Activated naive CD4-positive, alpha-beta T cell treated with anti-CD3 and anti-CD28 coated beads, Interleukin-2, amount 50 U/mL, for 72 hours (primary cell): ENCODE measurements at places on chromosomes 2 and 18.

DNA sequence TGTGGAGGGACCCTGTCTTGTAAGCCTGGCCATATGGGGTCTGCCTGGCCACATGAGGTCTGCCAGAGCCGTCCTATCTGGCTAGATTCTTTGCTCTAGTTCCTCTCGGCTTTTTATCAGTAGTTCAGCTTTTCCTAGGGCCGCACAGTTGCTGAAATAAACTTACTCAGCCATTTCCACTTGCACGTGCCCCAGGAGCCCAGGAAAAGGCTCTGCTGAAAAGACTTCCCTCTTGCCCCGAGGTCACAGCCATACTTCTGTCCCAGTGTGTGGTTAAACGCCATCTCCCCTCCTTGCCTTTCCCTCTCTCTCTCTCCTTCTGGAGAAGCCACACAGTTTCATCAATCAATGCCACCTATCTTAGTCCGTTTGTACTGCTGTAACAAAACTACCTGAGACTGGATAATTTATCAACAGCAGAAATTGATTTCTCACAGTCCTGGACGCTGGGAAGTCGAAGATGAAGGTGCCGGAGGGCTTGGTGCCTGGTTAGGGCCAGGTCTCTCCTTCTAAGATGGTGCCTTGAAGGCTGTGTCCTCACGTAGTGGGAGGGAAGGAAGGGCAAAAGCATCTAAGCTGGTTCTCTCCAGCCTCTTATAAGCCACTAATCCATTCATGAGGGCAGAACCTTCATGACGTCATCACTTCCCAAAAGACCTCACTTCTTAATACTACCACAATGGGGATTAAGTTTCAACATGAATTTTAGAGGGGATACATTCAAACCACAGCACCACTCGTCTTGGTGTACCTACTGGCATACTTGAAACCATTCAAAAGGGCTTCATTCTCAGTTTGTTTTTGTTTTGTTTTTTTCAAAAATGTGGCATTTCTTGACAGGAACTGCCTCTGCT, 11.2 kb upstream of the GALM start:
- DNase-seq: no peak

GRCh38 chr2:153043385-153043784, 325.0 kb downstream of the ARL6IP6 start:
- no peak for DNase-seq

GRCh38 chr2:176479961-176480360, 210.7 kb downstream of the MTX2 start:
- no peak for DNase-seq

DNA sequence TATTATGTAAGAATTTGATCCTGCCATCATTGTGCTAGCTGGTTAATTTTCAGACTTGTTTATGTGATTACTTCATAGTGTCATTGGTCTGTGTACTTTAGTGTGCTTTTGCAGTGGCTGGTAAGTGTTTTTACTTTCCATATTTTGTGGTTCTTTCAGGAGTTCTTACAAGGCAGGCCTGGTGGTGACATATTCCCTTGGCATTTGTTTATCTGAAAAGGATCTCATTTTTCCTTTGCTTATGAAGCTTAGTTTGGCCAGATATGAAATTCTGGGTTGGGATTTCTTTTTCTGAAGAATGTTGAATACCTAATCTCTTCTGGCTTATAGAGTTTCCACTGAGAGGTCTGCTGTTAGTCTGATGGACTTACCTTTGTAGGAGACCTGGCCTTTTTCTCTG, 72.8 kb upstream of the MC4R start:
- DNase-seq: no peak

- DNase-seq: no peak
Observed at GRCh38 chr2:60368456-60368855, 185.0 kb downstream of the BCL11A start.

- DNase-seq: no peak
Observed at GRCh38 chr2:153971855-153972254, 100.1 kb downstream of the GALNT13 start.

DNA sequence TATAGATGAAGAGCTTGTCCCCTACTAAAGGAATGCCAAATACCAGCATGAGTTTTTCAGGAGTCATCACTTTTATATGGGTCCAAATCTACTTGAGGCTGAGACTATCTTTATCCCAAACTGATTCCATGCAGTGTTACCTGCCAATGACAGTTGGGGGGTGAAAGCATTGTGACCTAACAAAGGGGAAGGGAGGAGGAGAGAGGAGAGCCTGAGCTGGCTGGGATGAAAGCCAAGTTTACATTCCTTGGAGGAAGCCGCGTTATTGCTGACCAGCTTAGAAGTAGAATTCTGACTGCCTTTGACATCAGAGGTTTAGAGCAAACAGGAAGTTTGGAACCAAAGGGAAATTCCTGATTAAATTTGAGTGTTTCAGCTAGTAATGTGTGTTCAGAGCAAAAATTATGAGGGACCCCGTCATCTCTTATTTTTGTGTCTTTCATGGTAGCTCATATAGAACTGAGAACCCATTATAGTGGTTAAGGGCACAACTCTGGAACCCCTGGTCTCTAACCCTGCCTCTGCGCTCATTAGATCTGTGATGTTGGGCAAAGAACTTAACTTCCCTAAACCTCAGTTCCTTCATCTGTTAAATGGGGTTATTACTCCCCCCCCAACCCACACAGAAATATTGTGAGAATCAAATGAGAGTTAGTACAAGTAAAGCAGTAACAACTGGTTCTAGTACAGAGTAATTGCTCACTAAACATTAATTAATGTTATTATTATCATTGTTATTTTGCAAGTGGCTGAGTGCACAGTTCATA, 199.3 kb upstream of the EPAS1 start:
- DNase-seq: no peak

GRCh38 chr2:42787424-42787787, 5.0 kb downstream of the HAAO start:
- no peak for DNase-seq

DNA sequence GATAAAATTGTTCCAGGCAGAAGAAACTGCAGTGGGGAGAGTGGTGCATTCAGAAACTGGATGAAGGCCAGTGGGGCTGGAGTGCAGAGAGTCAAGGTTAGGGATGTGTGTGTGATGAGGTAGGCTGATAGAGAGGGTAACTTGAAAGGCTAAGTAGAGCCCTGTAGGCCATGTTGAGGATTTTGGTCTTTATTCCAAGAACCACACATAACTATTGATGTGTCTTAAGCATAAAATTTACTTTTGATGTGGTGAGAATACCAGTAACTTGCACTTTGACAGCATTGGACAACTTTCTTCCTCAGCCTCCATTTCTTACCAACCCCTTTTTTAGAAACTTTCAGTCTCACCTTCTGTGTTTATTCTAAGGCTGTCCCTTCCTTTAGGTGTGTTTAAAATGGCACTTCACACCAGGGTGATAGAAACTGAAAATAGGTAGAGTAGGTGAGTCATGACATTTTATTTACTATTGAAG, 22.6 kb downstream of the MTX2 start:
- DNase-seq: no peak

- no peak for DNase-seq
Observed at GRCh38 chr2:11092701-11093335, 62.4 kb upstream of the SLC66A3 start.

- DNase-seq: no peak
Observed at GRCh38 chr2:231167745-231168459, 30.5 kb upstream of the ARMC9 start.

- DNase-seq: no peak
Observed at GRCh38 chr2:47777277-47777937, 5.5 kb upstream of the MSH6 start.

DNA sequence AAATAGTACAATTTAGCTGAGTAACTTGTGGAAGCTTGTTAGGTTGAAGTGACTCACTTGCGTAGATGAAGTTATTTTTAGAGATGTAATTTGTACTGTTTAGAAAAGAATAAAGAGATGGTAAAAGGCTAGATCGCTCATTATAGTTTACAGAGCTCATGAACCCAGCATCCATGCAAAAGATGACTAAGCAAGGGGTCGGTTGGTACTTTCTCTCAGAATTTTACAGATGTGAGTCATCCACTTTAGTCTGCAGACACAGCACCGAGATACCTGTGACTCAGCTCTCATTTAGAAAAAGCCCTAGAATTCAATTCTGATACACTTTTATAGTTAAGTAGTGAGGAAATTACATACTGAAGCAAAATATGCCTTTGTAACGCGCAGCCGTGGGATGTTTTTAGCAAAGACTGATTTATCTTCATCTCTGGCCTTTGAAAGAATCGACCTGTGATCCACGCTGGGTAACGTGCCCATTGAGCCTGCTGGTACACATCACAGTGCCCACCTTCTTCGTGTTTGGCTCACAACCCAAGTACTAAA, 116.5 kb upstream of the FOSL2 start:
- DNase-seq: no peak

- no peak for DNase-seq
Observed at GRCh38 chr2:88080545-88080944, 12.9 kb downstream of the SMYD1 start.

- no peak for DNase-seq
Observed at GRCh38 chr18:46731316-46731715, 25.5 kb downstream of the ST8SIA5 start.

DNA sequence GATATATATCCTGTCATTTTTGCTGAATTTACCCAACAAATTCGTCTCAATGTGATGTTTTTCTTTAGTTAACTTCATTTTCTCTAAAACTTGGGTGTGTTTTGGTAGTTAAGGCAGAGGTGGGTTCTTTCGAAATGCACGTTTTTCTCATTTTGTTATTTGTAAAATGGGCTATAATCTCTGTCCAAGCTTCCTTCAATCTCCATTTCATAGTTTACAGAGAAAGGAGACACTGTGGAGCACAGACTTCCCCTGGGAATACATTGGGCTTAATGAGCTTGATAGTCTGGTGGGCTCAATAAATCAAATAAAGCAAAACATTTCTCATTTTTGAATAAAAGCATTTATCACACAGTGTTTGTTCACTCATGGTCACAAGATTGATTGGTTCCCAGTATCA, 145.1 kb downstream of the AGPS start:
- DNase-seq: no peak

DNA sequence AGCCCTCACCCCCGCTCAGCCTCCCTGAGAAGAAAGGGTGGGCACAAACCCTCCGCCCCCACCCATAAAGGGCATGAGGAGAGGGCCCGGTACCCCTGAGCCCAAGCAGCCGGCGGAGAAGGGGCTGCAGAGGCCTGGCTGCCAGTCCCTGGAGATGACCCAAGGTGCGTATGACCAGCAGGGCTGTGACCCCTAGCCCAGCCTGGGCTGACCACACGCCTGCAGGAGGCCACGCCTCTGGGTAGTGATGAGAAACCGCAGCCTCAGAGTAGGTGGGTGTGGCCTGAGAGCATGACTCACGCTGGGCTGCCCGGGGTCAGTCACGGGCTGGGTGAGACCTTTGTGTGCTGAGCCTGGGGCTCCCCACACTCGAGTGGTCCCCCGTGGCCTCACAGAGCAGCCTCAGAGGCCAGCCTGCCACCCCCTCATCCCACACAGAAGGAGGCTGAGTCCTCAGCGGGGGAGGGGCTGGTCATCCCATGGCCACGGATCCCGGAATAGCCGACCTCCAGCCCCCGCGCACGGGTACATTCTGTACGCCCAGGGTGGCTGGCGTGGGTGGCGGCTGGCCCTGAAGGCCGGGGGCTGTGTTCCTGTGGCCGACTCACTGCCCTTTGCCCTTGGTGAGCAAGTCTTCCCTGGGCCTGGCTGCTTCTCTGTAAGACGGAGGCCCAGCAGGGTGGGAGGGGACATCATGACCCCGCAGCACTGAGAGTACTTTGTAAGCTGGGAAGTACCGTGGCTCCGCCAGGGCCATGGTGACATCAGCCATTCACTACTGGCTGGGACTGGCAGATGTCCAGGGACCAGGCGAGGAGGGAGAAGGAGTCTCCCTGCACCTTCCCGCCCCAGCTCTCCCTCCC, 110.8 kb upstream of the OTOS start:
- DNase-seq: no peak

DNA sequence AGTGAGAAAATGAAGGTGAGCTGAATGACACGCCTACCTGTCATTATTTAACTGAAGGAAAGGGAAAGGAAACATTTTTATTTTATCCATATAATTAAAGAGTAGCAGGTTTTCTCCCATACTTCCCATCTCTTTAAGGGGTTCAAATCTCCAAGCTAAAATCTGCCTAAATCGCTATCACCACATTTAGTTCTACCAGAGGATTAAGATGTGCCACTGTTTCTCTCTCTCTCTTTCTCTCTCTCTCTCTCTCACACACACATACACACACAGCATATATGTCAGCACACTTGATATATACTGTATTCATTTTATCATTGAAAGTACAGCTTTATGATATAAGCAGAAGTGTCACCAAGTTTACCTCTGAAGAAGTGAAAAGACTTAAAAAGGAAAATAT, 3.1 kb downstream of the WIPF1 start:
- no peak for DNase-seq

GRCh38 chr2:31675485-31675901, 94.8 kb upstream of the SRD5A2 start:
- DNase-seq: no peak

DNA sequence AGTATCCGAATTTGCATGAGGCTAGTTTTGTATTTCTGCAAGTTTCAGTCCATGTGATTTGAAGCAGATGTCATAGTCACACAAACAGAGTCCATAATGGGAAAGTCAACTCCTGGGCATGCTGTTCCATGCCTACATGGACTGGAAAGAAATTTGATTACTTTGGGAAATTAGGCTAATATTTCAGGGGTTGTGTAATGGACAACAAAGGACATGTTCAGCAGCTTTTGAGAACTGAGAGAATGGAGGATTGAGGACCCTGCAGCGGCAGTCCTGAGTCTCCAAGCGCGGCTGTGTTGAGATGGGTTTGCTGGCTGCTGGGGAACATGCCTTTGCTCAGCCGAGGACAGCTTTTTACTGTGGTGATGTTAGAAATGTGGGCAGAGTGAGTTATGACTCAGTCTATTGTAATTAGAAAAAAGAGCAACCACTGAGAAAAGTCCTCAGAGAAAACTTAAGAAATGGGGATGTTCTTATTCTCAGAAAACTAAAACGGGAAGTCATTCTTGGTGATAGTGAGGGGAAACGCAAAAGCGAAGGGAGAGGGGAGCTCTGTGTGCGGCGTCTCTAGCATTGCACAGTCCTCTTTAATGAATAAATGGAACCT, 149.2 kb downstream of the FAM210A start:
- no peak for DNase-seq

GRCh38 chr2:1865716-1866234, 121.5 kb upstream of the PXDN start:
- DNase-seq: no peak

DNA sequence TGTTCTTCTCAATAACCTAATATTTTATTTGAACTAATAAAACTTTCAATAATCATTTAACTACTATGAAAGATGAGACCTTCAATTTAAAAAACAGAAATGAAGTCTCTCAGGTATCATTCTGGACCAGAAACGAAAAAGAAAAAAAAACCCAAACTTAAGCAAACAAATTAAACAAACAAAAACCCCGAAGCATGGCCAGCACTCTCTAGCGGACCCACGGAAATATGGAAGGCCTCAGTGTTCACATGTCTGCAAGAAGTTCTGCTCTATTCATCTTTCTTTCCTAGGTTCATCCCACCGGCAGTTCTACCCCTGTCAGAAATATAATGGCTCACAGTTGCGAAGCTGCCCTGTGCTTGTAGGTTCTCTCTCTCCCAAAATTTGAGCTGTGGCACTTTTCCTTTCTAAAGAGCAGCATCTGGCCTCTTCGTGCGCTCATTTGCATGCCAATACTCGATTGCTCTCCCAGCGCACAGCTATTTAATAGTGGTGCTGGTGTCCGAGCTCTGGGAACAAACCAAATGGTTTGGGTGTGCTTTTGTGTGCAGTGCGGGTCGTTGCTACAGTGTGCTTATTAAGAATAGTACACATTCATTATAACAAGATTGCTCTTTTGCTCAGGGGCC, 129.0 kb upstream of the ZEB2 start:
- no peak for DNase-seq

GRCh38 chr2:50396298-50396631, 635.7 kb downstream of the NRXN1 start:
- no peak for DNase-seq

GRCh38 chr2:109481196-109481555, 132.6 kb downstream of the SEPTIN10 start:
- no peak for DNase-seq
